K562 (cell line): ENCODE measurements at places on chromosomes 11 and 22.
A peak's percentile ranks its signal among the peaks of the same experiment; 100 is the strongest.

GRCh38 chr11:34299284-34299972, 58.4 kb downstream of the ABTB2 start:
- DNase-seq = no peak

- no peak for DNase-seq
Observed at GRCh38 chr11:2256293-2256913, 14.0 kb downstream of the ASCL2 start.

DNA sequence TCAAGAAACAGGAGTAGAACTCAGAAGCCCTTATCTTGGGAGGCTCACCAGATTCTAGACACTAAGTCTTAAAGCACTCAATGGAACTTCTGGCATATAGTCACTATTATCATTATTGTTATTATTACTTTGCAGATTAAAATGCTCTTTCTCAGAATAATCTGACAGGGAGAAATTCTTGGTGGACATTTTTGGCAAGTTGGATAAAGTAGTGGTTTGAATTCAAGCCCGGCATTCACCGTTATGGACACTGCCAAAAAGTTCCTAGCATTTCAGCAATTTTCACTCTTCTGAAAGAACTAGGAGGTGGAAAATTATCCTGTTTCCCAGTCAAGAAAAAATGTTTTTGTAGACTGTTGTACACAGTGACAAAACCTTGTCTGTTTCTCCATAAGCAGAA, 179.6 kb upstream of the ISX start:
- no peak for DNase-seq

- DNase-seq = no peak
Observed at GRCh38 chr11:19474954-19475721, 234.4 kb upstream of the E2F8 start.

DNA sequence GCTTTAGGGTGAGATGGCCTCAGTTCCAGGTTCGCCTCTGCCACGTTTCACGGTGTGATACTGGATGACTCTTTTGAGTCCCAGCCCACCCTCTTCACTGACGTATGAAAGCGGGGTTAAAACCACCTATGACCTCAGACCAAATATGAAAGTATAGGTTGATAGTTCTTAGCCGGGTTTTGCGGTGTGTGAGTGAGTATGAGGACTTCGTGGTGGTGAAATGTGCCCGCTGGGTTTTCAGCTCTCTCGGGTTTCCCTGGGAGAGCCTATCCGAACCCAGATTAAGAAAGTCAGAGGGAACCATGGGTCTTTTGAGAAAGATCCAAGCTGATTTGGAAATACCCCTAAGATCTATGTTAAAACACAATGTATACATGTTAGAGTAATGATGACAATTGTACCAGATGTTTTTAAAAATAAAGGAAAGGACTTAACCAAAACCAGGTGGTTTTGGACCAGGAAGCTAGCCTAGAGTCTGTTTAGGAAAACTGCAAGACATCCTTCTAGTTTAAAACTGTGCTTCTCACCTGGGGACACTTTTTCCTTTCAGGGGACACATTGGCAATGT, 25.8 kb upstream of the ST3GAL4 start:
- no peak for DNase-seq

- no peak for DNase-seq
Observed at GRCh38 chr11:121476379-121477032, 23.7 kb upstream of the SORL1-AS1 start.

GRCh38 chr11:44777209-44778194, 50.7 kb downstream of the TSPAN18 start:
- peak; percentile 22 for DNase-seq

DNA sequence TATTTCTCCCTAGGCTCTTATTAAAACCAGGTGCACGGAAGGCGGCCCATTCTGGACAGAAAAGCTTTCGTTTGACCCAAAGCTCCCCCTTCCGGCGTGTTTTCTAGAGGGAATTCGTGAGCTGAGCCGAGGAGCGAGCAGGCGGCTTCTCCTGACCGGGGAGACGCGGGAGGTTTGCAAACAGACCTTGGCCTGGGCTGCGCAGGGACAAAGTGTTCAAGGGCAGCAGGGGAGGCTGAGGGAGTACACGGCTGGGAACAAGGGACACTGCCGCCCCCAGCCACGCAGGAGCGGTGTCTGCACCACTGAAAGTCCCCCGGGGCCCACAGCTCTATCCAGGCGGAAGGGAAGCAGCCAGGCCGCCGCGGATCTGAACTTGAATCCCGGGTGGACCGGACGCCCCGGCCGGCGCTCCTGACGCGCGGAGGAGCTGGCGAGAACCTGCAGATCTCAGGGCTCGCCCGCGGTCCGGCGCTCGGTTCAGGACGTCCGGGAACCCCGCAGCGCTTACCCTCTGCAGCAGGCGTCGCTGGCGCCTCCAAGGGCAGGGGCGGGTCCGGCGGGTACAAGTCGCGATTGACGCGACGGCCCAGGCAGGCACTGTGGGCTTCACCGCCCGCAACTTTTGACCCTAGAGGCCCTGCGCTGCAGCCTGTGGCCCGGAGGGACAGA, 101.9 kb downstream of the WT1 start:
- no peak for DNase-seq

DNA sequence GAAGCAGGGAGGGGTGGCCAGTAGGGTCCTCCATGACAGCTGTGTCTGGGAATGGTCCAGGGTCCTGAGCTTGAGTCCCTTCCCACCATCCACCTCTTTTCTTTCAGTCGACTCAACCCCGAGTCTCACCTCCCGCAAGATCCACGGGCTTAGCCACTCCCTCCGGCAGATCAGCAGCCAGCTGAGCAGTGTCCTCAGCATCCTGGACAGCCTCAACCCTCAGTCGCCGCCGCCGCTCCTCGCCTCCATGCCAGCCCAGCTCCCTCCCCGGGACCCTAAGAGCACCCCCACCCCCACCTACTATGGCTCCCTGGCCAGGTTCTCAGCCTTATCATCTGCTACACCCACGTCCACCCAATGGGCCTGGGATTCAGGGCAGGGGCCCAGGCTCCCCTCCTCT, 81.9 kb downstream of the CEP164 start:
- DNase-seq = no peak

GRCh38 chr11:78351193-78351592, 66.4 kb downstream of the GAB2 start:
- no peak for DNase-seq

DNA sequence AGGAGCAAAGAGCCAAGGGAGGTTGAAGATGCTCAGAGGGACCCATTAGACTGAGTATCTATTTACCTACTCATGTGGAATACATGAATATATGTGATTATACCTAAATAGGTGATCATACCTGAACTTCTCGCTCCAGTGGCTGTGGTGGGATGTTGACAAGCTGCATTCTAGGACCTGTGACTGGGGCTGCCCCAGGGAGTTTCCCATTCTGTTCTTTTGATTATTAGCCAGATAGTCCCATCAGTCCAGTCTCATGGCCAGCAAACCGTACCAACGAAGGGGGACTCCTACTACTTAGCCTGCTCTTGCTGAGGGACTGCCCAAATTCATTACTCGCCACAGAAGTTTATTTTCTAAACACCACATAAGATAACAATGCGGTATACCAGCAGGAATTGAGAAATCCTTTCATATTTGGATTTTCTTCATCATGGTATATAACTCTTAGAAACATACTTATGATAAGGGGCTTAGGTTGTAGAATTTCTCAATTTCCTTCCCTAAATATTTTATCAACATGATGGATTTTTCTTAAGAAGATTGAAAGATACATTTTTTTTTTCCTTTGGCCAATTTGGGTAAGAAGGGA, 273.9 kb downstream of the NTM start:
- no peak for DNase-seq

DNA sequence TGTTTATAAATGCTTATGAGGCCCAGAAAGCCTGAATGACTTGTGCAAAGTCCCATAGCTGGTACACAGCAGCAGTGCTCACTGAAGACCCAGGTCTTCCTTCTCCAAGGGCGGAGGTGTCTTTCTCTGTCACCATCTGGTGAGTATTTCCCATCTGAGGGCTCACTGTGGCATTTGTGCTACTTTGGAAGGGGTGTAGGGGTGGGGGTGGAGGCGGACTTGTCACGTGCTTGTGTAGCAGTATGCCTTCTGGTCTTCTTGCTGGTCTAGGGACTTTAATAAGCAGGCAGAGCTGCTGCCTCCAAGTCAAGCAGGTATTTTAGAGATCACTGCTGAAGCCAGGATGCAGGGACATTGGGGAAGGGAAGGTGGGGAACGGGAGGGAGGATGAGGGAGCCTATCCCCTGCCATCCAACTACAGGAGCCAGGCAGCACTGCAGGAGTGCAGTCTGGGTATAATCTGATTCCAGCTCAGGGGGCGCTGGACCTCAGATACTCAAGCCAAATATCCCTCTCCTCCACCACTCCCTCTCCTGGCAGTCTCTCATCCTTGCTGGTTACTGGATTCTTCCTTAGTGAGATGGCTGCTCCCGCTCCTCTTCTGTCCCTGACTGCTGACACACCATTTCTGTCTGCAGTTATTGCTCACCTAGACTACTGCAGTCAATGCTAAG, 3.4 kb downstream of the ABCC8 start:
- DNase-seq = peak; percentile 60

GRCh38 chr11:75425422-75425821, 7.6 kb downstream of the KLHL35 start:
- peak; percentile 59 for DNase-seq

- peak; percentile 60 for DNase-seq
Observed at GRCh38 chr11:119094816-119095065, 6.9 kb downstream of the DPAGT1 start.

- DNase-seq = no peak
Observed at GRCh38 chr11:63907808-63908530, 9.0 kb downstream of the RCOR2 start.

GRCh38 chr11:117932947-117933346, 3.7 kb upstream of the TMPRSS13 start:
- no peak for DNase-seq

- no peak for DNase-seq
Observed at GRCh38 chr11:111414267-111414931, 35.3 kb upstream of the POU2AF1 start.

GRCh38 chr11:2518983-2519340, 74.2 kb downstream of the KCNQ1 start:
- no peak for DNase-seq

GRCh38 chr11:36229091-36229705, 60.0 kb downstream of the COMMD9 start:
- no peak for DNase-seq

- DNase-seq = no peak
Observed at GRCh38 chr22:46710806-46711205, 27.2 kb downstream of the CERK start.

GRCh38 chr22:36325154-36326031, 62.4 kb downstream of the MYH9 start:
- no peak for DNase-seq

- DNase-seq = no peak
Observed at GRCh38 chr11:117657794-117658193, 139.2 kb downstream of the DSCAML1 start.

GRCh38 chr22:39917776-39918495, 17.1 kb downstream of the GRAP2 start:
- DNase-seq = no peak

DNA sequence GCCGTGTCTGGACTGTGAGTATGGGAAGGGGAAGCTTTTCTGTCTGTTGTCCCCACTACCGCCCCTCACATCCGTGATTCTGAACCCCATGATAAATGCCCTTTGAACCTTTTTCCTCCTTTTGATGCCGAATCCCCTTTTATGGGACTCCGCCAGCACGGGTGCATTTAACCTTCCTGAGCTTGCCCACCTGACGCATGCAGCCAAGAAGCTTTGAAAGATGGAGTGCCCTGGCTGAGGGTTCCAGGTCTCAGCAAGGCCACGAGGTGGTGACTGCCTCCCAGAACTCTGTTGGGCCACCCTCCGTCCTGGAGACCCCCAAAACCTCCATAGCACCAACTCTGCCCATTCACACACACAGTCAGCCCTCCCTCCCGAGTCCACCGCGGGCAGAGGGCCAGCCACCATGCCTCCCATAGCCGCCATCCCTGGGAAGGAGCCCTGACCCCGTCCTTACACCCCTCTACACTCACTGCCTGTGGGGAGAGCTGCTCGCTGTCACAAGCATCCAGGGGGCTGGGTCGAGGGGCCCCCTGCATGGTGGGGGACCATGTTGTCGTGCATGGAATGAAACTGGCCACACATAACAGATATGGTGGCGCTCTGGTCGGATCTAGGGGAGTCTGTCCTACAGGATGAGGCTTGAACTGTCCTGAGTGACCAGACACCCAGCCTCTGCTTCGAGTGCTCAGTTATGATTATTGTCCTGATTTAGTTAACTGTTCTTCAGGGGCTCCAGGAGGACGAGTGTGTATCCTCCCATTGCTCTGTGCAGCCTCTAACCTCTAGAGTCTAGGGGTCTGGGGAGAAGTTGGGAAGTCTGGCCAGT, 822 bp upstream of the COMT start:
- DNase-seq = peak; percentile 80

GRCh38 chr22:34454598-34454997, 534.3 kb upstream of the LARGE1 start:
- DNase-seq = no peak

- DNase-seq = no peak
Observed at GRCh38 chr11:119332111-119332765, 2.1 kb upstream of the RNF26 start.

- no peak for DNase-seq
Observed at GRCh38 chr11:108586600-108586999, 7.0 kb downstream of the EXPH5 start.

- no peak for DNase-seq
Observed at GRCh38 chr11:128473636-128474035, 113.7 kb downstream of the ETS1 start.

DNA sequence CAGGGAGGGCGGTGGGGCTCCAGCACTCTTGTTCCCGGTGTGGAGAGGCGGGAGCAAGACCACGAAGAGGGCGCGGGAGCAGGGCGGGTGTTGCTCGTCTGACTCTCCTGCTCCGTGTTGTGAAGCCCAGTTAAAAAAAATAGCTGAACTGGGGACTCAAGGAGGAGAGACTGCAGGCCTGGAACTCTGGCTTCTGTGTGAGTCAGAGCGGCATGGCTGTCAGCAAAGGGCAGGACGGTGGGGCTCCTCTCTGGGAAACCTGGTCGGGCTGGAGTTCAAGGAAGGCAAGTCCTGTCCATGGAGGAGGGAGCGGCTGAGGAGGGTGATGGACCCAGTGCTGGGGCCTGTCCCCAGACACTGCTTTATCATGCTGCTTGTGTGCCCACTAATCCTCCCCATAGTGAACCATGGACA, 152.3 kb downstream of the FEZ1 start:
- DNase-seq = no peak

- no peak for DNase-seq
Observed at GRCh38 chr11:46452918-46453517, 61.4 kb upstream of the CHRM4 start.

DNA sequence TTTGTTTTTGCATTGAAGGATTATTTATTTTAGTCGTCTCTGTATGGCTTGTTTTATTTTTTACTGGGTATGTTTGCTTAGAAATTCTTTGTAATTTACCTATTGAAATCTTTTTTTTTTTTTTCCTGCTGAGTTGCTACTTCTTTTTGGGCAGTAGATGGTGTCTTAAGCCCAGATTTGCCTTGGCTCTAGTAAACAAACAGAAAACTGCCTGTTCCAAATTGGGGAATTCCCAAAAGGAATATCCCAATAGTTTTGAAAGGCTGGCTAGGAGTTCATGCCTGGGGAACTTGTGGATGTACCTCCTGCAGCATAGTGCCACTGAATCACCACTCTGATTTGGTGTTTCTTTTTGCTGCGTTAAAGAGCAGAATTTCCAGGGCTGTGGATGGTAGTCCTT, 17.7 kb downstream of the PAMR1 start:
- no peak for DNase-seq
